ENCODE measurements at places on chromosomes 2 and 18.

DNA sequence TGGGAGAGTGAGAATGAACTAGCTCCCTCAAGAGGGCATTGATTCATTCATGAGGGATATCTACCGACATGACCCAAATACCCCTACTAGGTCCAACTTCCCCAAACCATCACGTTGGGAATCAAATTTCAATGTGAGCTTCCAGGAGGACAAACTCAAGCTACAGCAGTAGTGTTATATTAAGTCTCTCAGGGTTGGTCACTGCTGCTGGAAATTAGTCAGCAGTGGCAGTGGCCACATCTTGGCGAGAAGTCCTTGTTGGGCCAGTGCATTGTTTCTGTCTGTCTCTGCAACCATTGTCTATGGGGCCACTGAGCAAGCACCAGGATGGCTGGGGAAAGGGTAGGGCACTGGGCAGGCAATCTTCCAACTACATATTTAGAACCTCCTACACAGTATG, 47.5 kb downstream of the THUMPD2 start:
- no peak for DNase-seq

DNA sequence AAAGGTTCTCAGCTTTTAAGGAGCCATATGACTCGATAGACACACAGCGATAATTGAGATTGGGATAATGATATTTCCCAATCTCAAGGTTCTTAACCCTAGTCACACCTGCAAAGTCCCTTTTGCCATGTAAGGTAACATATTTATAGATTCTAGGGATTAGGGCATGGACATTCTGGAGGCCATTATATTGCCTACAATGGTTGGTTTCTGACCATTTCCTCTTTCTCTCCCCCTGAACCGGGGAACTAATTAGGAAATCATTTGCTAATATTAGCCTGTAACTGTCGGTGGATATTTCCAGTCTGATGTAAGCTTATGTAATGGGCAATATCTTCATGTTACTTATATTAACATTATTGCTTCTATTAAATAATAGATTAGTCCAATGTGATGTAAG, 40.8 kb upstream of the ARHGAP15 start:
- no peak for DNase-seq

DNA sequence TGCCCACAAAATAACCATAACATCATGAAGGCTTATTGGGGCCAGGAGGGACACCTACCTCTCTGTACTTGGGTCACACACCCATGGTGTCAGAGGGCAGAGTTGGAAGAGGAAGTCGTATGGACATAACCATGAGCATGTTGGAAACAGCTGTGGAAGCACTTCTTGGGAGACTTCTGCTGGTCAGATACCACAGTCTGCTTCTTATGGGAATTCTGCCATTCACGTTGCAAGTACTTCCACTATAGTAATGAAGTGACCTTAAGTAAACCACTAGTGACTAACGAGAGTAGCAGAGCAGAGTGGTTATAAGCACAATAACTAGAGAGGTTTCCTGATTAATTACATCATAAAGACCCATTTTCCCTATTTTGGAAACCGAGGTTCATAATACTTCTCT, 61.1 kb upstream of the TFPI start:
- DNase-seq = no peak

DNA sequence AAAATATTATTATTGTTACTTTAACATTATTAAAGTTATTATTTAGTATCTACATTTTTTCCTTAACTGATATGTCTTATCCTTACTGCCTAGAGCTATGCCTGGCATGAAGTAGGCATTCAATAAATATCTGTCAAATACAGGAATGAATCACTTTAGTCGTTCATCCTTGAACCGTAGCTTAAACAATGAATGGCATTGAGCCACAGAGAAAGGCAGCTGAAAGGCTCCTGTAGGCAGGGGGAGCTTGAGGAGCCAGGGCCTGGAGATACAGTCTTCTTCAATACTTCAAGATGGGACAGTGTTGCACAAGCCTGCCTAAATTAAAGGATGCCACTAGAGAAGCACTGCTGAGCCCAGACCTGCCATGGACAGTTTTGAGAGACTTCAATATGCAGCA, 22.5 kb downstream of the CYRIA start:
- DNase-seq = no peak

- no peak for DNase-seq
Observed at GRCh38 chr2:85130407-85130806, 2.8 kb upstream of the TCF7L1 start.

- no peak for DNase-seq
Observed at GRCh38 chr2:80351231-80351630, 46.7 kb upstream of the LRRTM1 start.

- peak; percentile 23 for DNase-seq
Observed at GRCh38 chr2:224832207-224832606, 116.0 kb upstream of the CCDC195 start.

GRCh38 chr2:19623488-19623887, 265.1 kb upstream of the OSR1 start:
- DNase-seq = peak; percentile 75

GRCh38 chr2:70639841-70640436, 86.3 kb upstream of the TGFA start:
- DNase-seq = no peak

DNA sequence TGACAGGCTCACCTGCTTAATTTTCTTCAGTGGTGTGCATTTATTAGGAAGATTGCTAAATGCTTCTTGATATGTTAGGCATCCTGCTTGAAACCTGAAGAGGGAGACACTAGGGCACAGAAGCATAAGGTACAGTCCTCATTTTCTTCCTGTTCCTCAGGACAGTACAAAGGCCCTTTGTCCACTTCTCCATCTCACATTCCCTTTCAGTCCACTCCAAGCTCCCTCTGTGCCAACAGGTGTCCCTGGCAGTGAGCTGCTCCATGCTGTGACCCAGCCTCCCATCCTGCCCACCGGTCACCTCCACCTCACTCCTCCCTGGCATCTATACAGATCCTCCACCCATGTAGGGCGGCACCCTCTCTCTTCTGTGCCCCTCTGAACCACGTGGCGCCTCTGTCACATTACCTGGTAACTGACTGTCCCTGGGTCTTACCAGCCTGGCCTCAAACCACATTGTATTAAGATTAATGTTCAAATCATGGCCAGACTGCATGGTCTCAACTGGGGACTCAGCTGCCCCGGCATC, 162.8 kb downstream of the VAPA start:
- no peak for DNase-seq

- DNase-seq = no peak
Observed at GRCh38 chr18:69599377-69599776, 198.7 kb downstream of the DOK6 start.

GRCh38 chr2:165691615-165692014, 102.4 kb downstream of the GALNT3 start:
- DNase-seq = peak; percentile 59

DNA sequence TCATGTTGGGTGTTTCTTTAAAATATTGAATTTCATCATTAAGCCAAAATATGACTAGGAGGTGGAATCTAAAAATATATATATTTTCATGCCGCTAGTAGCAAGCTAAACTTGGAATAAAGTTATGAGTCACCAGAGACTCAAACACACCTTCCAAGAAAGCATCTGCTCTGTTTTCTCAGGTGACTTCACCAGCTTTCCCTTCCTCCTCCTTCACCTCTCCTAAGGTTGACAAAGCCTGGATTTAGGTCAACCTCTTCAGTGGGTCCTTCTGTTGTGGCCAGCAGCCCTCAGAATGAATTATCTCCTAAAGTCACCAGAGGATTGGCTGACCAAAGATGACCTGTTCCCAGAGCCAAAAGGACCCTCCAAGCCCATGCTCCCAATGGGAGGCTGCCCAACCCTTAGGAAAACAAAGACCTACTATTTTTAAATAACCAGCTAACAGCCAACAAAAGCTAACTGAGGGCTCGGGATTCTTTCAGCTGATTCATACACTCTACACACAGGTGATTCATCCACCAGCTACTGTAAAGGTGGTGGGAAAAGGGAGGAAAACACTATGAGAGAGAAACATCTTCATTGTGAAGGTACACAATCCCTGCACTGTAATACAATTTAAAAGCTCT, 113.9 kb downstream of the MYO5B start:
- DNase-seq = no peak

DNA sequence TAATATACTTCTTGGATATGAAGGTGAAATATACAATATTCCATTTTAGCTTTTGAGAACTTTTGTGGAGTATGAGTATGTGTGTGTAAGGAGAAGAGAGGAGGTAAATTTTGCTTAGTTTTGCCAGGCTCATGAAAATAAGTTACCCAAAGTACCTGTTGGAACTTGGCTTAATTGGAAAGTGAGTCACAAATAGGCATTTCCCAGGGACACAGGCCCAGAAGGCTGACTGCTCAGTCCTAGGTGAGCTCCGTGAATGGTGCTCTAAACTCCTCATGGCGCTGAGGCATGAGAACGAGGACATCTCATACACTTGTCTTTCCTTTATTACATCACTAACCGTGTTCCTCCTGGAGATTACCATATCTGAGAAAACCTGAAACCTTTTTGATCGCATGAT, 148.5 kb upstream of the RAB12 start:
- no peak for DNase-seq

DNA sequence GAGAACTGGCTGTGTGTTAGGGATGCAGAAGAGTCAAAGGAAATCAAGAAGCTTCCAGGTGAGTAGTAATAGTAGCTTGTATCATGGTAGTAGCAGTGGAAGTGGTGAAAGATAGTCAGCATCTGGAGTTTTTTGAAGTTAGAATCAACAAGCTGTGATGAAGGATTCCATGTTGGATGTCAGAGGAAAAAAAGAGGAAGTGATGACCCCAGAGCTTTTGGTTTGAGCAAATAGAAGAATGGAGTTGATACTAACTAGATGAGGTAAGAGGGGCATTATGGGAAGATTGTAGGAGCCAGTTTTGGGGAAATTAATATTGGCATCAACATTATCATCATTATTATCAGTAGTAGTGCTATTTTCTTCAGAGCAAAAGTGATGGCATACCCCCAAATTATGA, 542.2 kb downstream of the XIRP2 start:
- DNase-seq = no peak

All from EL (cell line).